ENCODE measurements at places on chromosomes 3 and 15.
A peak's percentile ranks its signal among the peaks of the same experiment; 100 is the strongest.

- no peak for DNase-seq
These were observed 550 bp downstream of the CLN6 start for GRCh38 chr15:68228971-68229385.

DNA sequence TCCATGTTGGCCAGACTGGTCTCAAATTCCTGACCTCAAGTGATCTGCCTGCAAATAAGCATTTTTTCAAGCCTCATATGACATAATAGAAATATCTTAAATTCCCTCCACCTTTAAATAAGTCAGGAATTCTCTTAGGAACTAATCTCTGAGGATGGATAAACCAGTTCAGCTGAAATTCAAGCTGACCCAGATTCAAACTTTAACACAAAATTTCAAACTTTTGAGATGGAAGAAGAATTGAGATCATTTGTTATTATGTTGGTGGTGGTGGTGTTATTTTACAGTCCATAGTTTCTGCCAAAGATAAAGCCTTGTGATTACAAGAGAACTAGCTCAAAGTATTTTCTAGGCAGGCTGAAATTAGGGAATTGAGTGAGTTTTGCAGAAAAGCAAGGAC, 85.5 kb downstream of the SSR3 start:
- DNase-seq, result no peak

DNA sequence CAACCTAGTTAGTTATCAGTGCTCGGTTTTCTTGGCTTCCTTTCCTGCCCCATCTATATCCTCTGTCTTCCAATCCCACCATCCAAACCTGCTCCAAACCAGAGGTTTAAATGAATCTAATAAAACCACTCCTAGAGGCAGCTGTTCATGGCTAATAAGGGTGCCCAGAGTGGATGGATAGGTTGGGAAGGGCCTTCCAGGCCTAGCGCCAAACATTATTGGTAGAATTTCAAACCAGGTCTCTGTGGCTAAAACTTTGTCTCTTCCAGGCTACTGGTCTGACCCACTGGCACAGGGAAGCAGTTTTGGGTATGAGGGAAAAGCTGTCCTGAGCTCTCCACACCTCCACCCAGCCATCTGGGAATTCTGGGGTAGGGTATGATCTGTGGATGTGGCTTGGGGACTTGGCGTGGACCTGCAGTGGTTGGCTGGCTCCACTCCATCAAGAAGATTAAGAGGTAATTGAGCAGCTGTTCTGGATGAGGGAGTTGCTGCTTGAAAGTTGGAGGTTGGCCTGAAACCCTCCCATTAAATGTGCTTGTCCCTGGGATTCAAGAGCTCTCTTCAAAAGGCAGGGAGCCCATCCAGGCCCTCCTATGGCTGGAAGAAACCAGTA, 29.3 kb upstream of the INSYN1 start:
- DNase-seq, result no peak

- DNase-seq, result no peak
These were observed 45.2 kb downstream of the ADAM10 start for GRCh38 chr15:58704155-58704865.

DNA sequence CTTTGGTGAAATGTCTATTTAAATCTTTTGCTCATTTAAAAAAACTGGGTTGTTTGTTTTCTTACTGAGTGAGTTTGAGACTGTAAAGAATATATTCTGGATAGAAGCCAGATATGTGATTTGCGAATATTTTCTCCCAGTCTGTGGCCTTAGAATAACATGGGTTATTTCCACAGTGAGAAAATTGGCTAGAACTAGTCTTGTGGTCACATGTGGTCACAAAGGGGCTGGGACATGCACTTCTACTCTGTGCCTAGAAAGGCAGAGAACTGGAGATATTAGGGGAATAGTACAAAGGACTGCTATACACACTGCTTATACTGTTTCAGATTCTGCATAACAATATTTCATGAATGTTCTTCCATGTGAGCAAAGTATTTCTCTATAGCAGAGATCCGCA, 79.9 kb upstream of the RGMA start:
- no peak for DNase-seq

GRCh38 chr3:142965581-142965980, 2.1 kb upstream of the PAQR9 start:
- DNase-seq, result no peak

- DNase-seq, result no peak
These were observed 13.8 kb upstream of the CCR9 start for GRCh38 chr3:45872569-45872968.

DNA sequence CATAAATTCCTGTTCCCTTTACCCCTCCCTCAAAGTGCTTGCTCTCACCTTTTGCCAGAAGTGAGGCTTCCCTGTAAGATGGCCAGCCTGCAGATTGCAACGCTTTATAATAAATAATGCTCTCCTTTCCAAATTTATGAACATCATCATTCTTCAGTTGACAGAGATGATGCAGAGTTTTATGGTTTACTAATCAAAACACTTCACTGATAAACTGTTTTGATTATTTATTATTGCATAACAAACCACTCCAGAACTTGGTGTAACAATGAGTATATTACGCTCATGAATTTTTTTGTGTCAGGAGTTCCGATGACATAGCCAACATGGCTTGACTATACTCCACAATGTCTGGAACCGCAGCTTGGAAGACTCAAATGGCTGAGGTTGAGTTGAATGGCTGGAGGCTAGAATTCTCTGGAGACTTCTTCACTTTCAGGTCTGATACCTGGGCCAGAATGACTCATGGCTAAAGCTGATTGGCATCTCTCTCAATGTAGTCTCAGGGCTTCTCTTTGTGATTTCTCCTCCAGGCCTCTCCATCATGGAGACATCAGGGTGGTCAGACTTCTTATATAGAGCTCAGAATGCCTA, 27.3 kb upstream of the TGFBR2 start:
- no peak for DNase-seq

DNA sequence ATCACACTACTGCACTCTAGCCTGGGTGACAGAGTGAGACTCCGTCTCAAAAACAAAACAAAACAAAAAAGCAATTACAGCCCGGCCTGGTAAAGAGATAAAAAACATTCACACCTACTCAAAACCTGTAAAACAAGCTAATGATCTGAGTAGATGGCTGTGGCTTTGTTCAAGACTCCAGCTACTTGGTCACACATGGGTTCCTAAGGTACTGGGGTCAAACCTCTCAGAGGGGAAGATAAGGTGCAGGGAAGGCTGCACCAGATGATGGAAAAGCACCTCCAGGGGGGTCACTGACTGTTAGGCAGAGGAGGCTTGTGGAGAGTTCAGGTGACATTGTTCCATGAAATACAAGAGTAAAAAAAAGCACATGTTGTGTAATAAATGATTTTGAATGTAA, 450.2 kb upstream of the WNT5A start:
- no peak for DNase-seq

DNA sequence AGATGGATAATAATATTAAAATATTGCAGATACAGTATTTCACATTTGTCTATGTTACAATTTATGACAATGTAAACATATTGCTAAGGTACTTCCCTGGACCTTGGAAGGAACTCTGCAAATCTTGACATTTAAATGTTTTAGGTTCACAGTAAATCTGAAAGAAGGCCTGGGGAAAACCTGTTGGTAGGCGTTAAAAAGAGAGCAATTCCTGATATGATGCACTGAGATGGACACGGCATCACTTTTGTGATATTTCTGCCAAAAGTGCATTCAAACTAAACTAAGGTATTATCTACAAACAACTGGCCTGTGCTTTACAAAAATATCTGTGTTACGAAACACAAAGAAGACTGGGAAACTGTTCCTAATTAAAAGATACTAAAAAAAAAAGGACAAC, 6.1 kb upstream of the TP63 start:
- DNase-seq, result no peak

- peak; percentile 52 for DNase-seq
These were observed 6.9 kb downstream of the ACAD11 start for GRCh38 chr3:132652640-132653270.

GRCh38 chr3:187222801-187223200, 25.5 kb downstream of the RTP1 start:
- no peak for DNase-seq

- peak; percentile 43 for DNase-seq
These were observed 37.9 kb downstream of the RPL39L start for GRCh38 chr3:187101184-187102072.

DNA sequence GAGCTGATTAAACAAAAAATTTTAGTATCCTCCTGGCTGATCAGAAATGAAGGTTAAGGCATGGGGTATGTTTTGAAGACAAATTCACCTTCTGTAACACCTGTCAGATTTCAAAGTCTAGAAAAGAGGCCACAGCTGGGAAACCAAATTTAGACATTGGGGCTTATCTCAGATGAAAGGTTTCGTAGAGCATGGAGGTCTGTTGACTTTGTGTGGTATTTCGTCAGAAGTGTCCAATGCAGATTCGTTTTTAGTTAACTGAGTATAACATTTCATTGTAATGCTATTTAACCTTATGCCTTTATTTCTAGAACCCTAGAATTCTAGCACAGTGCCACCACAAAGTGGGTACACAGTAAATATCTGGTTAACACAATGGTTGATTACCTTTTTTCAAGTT, 61.7 kb downstream of the FNDC3B start:
- DNase-seq, result no peak

DNA sequence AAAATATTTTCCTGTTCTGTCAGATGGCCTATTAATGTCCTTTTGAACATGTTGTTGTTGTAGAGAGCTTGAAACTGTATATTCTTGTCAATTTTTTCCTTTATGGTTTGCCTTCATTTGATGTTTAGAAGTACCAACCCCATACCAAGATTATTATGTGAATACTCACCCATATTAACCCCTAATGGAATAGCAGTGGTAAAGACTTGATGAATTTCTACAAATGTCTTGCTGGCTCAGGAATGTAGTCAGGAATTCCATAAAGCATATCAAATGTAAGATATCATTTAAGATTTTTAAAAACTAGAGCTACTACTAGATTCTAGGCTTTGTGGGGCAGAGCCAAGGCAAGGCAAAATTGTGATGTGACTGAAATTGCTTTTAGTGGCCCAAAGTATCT, 30.0 kb downstream of the MYO5A start:
- no peak for DNase-seq

DNA sequence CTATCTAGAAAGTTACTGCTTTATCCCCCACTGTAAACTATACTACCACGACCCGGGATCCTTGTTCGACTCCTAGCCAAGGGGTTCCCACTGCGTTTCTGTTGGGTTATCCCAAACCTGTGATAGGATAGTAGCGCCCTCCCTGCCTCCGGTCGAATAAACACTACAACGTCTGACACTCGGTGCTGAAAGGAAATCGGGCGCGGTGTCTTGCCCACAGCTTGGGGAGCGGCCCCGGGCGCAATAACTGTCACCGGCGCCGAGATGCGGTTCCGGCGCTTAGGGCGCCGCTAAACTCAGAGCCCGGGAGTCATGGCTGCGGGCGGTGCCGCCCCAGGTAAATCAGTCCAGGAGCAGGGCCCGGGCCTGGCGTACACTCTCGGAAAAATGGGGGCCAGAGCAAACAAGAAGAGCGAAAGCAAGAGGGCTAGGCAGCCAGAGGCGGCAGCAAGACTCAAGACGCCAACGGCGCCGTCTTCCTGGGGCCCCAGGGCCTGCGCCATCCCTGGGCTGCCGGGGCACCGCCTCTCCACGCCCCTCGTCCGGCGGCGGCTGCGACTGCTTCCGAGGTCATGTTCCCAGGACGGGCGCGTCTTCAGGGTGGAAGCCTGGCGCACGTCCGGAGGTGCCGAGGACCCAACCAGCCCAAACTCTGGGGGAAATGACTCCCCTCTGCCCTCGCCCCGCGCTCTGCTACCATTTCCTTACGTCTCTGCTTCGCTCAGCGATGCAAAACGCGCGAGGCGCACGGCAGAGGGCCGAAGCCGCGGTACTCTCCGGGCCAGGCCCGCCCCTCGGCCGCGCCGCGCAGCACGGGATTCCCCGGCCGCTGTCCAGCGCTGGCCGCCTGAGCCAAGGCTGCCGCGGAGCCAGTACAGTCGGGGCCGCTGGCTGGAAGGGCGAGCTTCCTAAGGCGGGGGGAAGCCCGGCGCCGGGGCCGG, at the start of gene DUT:
Gene DUT (plus strand): TSS at position 575 of the 941 bp plus-strand sequence. CDS start 87 bp downstream, at position 662.
- peak; percentile 71 for DNase-seq

- DNase-seq, result no peak
These were observed 17.6 kb upstream of the LINGO1 start for GRCh38 chr15:77650265-77650664.

DNA sequence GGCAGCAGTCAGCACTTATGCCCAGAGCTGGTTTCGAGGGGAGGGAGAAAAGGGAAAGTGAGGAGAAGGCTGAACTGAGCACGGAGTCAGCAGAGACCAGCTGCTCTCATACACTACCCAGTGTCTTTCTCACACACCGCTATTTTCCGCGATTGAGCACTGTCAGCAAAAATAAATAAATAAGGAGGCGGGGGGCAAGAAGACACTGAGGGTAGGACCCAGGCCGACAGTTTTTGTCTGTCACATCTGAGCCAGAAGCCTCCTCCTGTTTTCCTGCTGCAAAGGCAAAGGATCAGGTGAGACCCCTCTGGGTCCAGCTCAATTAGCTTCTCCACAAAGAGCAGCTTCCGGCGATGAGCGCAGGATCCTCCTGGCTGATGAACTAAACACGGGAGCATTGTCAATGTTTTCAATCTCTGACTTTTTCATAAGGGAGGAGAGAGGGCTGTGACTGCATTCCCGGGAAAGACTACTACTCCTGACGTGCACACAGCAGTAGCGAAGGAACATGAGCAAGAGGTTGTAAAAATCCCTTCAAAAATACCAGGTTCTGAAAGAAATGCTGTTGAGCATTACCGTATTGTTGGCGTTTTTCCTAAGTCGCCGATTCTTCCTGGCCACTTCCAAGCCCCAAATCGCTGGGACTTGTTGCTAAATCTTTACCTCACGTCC, 1.3 kb downstream of the FRMD5 start:
- DNase-seq, result no peak

DNA sequence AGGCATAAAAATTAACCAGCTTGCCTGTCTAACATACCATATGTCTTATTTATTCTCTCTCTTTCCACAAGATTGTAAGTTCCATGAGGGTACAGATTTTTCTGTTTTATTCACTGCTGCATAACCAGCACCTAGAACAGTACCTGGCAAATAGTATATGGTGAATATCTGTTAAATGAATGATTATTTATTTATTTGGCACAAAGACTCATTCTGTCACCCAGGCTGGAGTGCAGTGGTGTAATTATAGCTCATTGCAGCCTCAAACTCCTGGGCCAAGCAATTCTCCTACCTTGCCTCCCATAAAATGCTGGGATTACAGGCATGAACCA, 24.9 kb downstream of the DENND4A start:
- DNase-seq, result no peak
